ENCODE measurements at places on chromosomes 4 and X.

- DNase-seq: no peak
Observed at GRCh38 chr4:55801498-55801897, 18.1 kb upstream of the EXOC1L start.

- DNase-seq: no peak
Observed at GRCh38 chrX:57070185-57070984, 51.0 kb downstream of the SPIN2B start.

DNA sequence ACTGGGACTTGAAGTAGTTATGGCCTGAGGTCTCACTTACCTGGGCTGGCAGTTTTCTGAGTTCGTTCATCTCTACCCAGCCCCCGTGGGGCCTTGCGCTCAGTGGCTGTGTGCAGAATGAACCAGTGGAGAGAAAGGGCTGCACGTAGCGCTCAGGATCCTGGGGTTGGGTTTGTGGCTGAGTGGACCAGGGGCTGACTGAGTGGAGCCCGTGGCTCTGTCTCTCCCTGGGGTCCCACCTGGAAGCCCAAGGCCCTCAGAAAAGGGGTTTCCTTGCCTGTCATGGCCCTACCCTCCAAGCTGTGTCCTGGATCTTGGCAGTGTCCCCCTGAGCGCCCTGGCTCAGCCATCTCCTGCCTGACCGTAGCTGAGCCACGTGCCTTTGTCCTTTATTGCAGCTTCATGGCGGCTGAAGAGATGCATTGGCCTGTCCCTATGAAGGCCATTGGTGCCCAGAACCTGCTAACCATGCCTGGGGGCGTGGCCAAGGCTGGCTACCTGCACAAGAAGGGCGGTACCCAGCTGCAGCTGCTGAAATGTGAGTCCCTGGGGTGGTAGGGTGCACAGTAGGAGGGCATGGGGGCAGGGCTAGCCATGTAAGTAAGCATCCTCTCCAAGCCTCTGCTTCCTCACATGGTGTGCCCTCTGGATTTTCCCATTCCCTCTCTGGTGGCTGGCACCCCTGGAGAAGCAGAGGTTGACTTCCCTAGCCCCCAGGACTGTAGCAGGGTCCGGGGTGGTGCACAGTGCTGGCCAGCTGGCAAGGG lies 23.2 kb upstream of the ADD1 start:
- no peak for DNase-seq

- DNase-seq: no peak
Observed at GRCh38 chrX:134761788-134762187, 103.5 kb upstream of the PLAC1 start.

- no peak for DNase-seq
Observed at GRCh38 chrX:39891781-39892180, 206.0 kb downstream of the BCOR start.

- DNase-seq: no peak
Observed at GRCh38 chrX:84336646-84337045, 148.6 kb upstream of the RPS6KA6 start.

DNA sequence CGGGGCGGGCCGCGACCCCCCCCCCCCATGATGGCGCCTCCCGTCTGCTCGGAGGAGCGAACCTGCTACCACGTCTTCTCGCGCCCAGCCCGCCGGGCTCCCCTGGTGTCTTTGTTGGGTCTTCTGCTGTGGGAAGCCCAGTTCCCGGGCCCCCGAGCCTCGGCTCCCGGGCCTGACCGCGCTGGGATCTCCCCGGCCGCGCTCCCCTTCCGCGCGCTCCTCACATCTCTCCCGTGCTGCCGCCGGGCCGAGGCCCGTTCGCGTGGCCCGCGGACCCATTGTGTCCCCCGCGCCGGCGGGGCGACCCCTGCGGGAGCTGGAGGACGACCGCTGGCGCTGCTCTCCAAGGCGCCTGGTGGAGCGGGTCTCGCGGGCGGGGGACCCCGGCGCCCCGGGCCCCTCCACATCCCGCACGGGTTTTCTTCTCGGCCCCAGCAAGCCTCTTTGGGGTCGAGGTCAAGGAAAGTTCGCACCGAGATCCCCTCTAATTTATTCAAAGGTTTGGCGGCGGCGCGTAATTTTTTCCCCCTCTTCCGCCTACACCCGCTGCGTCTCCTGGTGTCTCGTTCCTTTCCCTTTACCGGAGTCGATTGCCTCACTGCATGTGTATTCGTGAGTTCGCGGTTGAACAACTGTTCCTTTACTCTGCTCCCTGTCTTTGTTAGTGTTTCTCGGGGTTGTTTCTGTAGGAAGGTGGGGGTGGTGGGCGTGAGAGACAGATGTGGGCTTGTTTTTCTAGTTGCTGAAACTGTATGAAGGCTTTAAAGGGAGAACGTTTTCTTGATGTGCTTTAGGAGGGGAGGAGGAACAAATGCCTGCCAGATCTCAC lies 770 bp downstream of the SMAD1 start:
- no peak for DNase-seq

GRCh38 chr4:1065732-1066131 lies 47.6 kb downstream of the RNF212 start:
- no peak for DNase-seq

GRCh38 chr4:81954271-81954670 lies 419.5 kb downstream of the HNRNPD start:
- no peak for DNase-seq

GRCh38 chr4:64385220-64385619 lies 24.0 kb downstream of the TECRL start:
- DNase-seq: no peak

- no peak for DNase-seq
Observed at GRCh38 chr4:14379183-14379582, 623.1 kb upstream of the CPEB2 start.

- no peak for DNase-seq
Observed at GRCh38 chr4:55410431-55410830, 14.7 kb downstream of the TMEM165 start.

GRCh38 chrX:153960786-153961185 lies 10.8 kb downstream of the HCFC1 start:
- no peak for DNase-seq

DNA sequence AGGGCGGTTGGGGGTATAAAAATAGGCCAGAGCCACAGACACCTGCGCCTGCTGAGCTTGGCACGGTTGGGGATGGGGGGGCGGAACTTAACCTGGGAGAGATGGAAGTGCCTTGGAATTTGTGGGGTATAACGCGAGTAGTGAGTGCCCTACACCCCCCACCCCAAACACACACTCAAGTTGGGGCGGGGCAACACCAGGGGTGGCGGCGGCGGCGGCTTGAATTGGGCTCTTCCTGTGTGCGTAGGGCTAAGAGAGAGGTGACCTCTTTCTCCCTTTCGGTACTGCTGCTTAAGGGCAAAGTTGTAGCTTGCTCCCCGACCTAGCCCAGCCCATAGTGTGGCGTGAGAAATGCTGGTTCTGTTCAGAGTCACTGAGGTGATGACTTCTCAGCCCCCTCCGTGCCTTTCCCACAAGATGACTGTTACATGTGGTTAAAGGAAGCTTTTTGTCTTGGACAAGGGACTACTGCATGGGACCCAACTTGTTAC lies 839 bp downstream of the STK26 start:
- no peak for DNase-seq

GRCh38 chr4:55578341-55579010 lies 13.6 kb downstream of the PDCL2 start:
- DNase-seq: no peak

GRCh38 chr4:186557486-186557885 lies 2.1 kb upstream of the MTNR1A start:
- DNase-seq: no peak

GRCh38 chr4:113907559-113907958 lies 71.9 kb downstream of the ARSJ start:
- DNase-seq: no peak

DNA sequence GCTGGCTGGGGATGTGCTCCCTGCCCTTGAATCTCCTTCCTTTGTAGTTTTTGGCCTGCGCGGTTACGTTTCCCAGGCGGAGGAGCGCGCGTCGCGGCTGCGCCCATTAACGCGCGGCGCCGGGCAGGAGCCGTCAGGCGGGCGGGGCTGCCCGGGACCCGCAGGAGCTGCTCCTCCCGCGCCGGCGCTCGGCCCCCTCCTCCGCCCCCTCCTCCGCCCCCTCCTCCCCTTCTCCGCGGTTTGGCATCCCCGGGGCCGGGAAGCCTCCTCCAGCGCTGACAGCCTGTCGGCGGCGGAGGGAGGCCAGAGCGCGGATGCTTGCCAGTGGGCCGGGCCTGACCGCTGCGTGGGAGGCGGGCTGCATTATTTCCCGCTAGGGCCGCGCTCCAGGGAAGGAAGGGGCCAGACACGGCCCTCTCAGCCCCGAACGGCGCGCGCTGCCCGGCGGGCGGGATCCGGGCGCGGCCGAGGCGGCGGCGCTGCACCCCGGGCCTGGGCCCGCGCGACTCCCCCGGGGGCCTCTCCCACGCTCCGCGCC lies at the start of gene DCLK2:
TSS of gene DCLK2 (plus strand) at position 405 of the 538 bp plus-strand sequence. CDS start 583 bp downstream, outside the sequence.
- DNase-seq: no peak

- no peak for DNase-seq
Observed at GRCh38 chr4:14111730-14112181, 484.2 kb upstream of the BOD1L1 start.

DNA sequence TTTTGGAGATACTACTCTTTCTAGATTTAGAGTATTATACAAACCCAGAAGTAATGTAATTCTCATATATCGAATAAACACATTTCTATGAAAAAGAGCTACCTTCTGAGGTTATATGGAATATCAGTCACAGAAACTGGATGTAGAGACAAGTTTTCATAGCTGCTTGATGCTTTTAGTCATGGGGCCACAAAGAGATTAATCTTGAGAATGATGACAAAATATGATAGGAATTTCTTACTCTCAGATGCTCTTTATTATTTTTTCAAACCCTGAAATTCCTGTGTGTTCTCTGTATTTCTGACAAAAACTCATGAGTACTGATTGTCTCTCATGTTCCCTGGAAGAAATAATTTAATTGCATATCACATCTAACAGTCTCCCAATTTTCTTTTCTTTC lies 662.5 kb downstream of the RAPGEF2 start:
- DNase-seq: no peak

GRCh38 chr4:113636438-113636818 lies 125.1 kb downstream of the CAMK2D start:
- no peak for DNase-seq

GRCh38 chrX:46325312-46325877 lies 219.8 kb downstream of the ZNF674 start:
- no peak for DNase-seq

DNA sequence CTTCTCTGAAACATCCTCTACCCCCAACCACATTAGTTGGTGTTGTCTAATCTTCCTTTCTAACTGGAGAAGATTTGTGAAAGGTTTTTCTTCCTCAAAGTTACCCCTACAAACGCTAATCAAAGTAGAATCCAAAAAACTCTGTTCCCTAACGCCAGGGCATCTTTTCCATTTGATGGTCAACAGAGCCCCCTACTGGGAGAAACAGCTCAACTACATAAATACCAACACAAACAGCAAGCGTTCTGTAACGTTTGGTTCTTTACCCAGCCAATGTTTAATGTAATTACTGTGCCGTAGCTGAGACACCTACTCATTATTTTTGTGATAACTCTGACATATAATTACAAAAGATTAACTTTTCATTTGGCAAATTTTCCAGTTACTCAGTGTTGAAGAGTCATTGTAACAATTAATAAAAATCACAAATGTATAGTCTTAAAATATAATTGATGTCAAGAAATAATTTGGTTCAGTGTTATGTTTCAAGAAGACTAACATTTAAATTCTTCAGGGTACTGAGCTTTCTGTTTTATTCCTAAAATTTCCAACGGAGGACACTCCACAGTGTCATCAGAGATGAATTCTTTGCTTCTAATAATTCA lies 94.9 kb upstream of the TBC1D9 start:
- DNase-seq: no peak

GRCh38 chr4:10808591-10808990 lies 124.0 kb upstream of the CLNK start:
- no peak for DNase-seq

DNA sequence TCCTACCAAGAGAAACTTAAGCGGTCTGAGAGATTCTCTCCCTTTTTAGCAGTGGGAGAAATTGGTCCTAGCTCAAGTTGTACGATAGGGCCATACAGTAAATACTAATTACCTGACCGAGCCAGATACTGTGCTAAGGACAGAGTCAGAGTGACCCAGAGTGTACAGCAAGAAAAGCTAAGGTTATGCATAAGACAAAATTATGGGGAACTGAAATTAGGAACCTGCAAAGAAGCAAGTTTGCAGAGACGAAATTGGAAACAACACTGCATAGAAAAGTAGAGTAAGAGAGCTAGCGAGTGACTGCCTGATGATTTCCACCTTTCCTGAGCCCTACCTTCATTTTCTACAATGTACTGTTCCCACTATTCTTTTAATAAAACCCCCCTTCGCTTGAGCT lies 278.1 kb downstream of the NKX6-1 start:
- no peak for DNase-seq
